ENCODE measurements at places on chromosomes 5 and 9.
A peak's percentile ranks its signal among the peaks of the same experiment; 100 is the strongest.

- no peak for DNase-seq
Measured at GRCh38 chr9:94182532-94182931, 76.6 kb upstream of the ZNF169 start.

- DNase-seq, result no peak
Measured at GRCh38 chr9:121888438-121888775, 204.7 kb downstream of the TTLL11 start.

DNA sequence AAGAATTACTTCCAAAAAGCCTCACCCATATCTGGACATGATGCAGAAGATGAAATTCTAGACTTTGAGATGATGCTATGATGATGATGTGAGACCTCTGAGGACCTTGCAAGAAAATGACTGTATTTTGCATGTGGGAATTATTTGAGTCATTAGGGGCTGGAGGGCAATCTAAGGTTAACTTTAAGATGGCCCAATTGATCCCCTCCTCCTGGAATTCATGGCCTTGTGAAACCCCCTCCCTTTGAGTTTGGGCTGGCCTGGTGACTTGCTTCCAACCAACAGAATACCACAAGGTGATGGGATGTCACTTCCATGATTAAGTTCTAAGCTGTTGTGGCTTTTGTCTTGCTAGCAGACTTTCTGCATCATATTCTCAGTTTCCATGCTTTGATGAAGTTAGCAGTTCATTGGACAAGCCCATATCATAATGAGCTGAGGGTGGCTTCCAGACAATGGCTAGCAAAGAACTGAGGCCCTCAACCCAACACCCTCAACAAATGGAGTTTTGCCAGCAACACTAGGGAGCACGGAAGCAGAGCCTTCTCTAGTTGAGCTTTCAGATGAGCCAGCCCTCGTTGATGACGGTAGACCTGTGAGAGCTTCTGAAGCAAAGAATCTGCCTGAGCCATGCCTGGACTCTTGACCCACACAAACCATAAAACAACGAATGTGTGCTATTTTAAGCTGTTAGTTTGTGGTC, 7.4 kb upstream of the AMACR start:
- DNase-seq, result no peak

GRCh38 chr9:108815156-108815555, 40.6 kb downstream of the ACTL7B start:
- DNase-seq, result no peak

- no peak for DNase-seq
Measured at GRCh38 chr5:42121401-42121800, 196.3 kb downstream of the FBXO4 start.

- DNase-seq, result peak; percentile 69
Measured at GRCh38 chr9:87662808-87663528, 63.0 kb upstream of the CTSL start.

DNA sequence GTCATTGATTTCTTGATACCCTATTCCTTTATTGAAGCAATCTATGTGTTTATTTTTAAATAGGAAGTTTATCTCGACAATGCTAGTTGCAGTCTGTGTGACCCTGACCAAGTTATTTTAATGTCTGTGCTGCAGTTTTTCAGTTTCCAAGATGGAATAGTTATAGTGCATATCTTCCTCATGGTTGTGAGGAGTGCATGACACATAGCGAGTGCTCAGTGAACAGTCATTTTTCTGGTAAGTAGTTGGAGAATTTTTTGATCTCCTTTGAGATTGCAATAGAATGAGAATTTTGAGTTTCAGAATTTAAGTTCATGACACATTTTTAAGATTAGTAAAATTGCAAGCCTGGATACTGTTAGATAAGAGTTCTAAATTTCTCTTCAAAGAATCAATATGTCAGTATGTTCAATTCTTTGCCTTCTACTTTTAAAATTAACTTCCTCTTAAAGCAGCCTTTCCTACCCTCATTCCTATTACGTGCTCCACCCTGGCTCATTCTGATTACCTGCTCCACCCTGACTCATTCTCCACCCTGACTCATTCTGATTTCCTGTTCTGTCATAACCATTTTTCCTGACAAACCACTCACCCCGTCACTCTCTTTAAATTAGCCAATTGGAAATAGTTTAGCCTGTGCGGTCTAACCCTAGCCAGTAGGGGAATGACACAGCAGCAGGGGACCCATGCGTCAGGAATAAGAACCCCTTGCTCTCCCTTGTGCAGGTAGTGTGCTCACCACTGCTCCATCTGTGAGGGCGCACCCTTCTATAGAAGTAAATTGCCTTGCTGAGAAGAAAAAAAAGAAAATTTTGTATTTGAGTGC, 30.7 kb downstream of the SPIN1 start:
- DNase-seq, result no peak

DNA sequence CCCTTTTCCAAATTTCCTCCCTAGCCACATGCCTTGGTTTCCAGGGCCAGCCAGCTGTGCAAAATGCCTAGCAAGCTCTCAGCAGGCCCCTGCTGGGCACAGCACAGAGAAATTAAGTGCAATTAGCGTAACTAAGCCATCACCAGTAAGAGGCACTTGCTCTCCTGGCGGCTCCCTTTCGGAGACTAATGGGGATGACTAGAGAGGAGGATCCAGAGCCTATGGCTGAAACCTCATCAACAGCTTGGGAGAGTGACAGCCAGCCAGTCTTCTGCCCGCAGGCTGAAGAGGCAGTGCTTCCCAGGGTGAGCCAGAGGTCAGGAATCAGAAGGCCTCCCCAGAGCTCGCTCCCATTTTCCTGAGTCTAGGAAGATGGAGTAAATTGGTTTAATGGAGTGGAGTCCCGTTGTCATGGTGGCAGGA, 108.4 kb downstream of the KCNIP1 start:
- DNase-seq, result no peak

Measured in suppressor macrophage treated with lipopolysaccharide for 1 hour (primary cell).